ENCODE measurements at places on chromosomes 5 and 9.

GRCh38 chr5:92687821-92688722 is 892.9 kb downstream of the NR2F1-AS1 start:
- H3K4me1 ChIP-seq = no peaks in the 10 kb centered on the region
- H3K27me3 ChIP-seq = no peaks in the 10 kb centered on the region
- no peak overlapping the region for H3K4me3 ChIP-seq
- no peak overlapping the region for H3K27ac ChIP-seq

DNA sequence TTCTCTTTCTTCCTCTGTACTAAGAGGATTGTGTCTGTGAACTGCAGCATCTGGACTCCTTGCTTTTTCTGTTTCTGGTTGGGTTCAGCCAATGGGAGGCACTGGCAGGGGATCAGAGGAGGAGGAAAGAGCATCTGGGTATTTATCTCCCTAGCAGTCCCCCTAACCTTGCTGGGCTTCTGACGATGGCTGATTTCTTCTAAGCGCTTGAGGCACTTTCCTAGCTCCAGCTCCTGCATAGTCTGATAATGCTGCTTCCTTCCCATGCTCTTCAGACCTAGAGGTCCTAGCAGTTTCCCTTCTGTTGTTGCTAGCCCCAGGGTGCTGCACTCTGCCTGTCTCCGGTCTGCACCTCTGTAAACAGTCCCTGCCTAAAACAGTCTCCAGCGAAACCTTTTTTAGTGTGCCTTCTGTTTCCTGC is 225.1 kb downstream of the PDZD2 start:
- no peaks in the 10 kb centered on the region for H3K4me1 ChIP-seq
- no peaks in the 10 kb centered on the region for H3K36me3 ChIP-seq
- no peak overlapping the region for H3K4me3 ChIP-seq
- no peak for DNase-seq

DNA sequence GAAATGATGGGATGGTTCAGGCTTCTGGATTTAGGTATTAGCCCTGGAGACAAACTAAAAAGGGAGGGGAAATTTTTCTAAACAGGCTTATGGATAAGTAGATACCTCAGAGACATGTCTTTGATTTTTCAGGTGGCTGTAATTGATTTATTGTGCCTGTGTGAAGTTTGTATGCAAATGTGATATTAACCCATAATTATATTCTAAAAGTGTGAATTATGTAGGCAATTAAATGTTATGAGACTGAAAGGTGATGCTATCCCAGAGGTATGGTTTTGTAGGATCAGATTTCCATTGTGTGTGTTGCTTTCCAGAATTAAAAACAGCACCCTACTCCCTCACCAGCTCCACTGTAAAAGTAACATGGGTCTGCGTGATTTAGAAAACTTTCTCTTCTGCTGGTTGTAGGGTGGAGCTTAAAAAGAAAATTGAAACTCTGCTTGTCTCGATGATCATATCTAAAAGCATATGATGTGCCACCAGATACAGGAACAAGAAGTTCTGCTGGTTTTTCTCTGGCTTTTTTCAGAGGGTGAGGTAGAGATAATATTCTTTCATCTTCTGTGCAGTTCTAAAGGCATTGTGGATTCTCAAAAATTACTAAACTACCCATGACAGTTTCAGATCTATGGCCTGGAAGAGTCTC is 71.8 kb upstream of the TAF11L2 start:
- H3K27me3 ChIP-seq = no peaks in the 10 kb centered on the region
- H3K27ac ChIP-seq = no peak overlapping the region
- no peaks in the 10 kb centered on the region for H3K4me1 ChIP-seq
- DNase-seq = no peak

GRCh38 chr9:121577166-121577565 is 74.3 kb upstream of the DAB2IP start:
- no peak overlapping the region for H3K27ac ChIP-seq
- no peaks in the 10 kb centered on the region for H3K27me3 ChIP-seq
- H3K36me3 ChIP-seq = no peaks in the 10 kb centered on the region

GRCh38 chr5:10590226-10590999 is 26.5 kb downstream of the ANKRD33B start:
- DNase-seq = no peak
- H3K36me3 ChIP-seq = no peaks in the 10 kb centered on the region
- H3K27me3 ChIP-seq = no peaks in the 10 kb centered on the region

- no peaks in the 10 kb centered on the region for H3K36me3 ChIP-seq
- no peaks in the 10 kb centered on the region for H3K27me3 ChIP-seq
- no peak for DNase-seq
- no peaks in the 10 kb centered on the region for H3K4me1 ChIP-seq
Measured at GRCh38 chr9:93173365-93174051, 10.4 kb upstream of the WNK2 start.

DNA sequence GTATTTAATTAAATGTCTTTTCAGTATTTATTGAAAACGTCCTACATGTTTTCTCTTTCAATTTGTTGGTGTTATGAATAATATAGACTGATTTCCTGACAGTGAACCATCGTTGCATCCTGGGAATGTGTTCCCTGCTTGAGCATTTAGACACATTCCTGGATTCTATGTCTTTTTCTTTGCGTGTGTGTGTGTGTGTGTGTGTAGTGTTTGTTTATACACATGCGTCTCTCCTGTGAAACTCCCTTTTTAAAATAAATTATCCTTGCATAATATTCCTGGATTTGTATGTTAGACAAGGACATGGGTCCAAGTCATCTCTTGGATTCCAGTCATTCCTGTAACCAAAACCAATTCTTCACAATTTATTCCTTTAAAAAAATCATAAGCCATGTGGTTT is 153.4 kb downstream of the HSPA4 start:
- H3K27me3 ChIP-seq = no peaks in the 10 kb centered on the region
- no peaks in the 10 kb centered on the region for H3K36me3 ChIP-seq
- H3K4me1 ChIP-seq = no peaks in the 10 kb centered on the region
- H3K27ac ChIP-seq = no peak overlapping the region

GRCh38 chr5:151569132-151570046 is 21.7 kb downstream of the FAT2 start:
- H3K27ac ChIP-seq = no peak overlapping the region
- H3K36me3 ChIP-seq = no peaks in the 10 kb centered on the region
- H3K4me1 ChIP-seq = no peaks in the 10 kb centered on the region
- H3K4me3 ChIP-seq = no peak overlapping the region

DNA sequence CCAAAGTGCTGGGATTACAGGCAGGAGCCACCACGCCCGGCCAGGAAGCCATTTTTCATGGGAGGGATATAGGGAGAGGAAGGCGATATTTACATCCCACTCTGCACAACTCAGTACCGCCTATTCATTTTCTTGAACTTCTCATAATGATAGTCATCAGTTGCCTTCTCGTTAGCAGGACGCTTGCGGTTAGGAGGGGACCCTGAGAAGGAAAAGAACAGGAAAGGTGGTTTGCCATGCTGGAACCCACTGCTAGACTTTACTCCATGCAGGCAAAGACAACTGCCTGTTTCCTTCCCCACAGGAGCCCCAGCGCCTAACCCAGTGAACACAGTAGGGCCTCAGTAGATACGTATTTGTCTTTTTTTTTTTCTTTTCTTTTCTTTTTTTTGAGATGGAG is 4.1 kb upstream of the TOR1A start:
- no peak overlapping the region for H3K4me3 ChIP-seq
- H3K4me1 ChIP-seq = peaks cover under 1% of the 10 kb centered on the region
- H3K36me3 ChIP-seq = peaks cover 48% of the 10 kb centered on the region
- no peak overlapping the region for H3K27ac ChIP-seq

DNA sequence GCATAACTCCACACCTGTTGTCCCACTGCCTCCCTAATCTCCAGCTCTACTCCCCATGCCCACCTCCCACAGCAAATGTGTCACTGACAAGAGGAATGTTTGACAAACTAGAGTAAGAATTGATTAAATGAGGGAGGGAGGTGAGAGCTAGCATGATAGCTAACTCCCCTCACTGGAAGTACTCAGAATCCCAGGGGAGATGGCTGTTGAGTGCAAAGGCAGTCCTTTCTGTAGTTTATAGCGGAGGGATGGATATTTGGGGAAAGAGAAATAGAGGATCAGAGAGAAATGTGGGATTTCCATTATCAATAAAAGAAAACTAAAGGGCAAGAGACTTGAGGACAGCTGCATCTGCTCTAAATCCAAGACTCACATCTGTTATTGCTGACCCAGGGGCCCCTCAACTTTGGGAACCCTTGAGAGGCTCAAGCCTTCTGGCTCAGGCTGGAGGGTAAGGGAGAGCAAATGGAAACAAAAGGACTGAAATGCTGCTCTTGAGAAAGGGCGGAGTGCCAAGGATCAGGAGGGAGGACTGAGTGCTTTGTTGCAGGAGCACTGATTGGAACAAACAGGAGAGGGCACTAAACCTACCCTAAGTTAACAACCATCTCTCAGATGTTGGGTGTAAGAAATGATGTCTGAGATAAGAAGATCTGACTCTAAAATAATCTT is 372.1 kb downstream of the NTRK2 start:
- H3K27ac ChIP-seq = no peak overlapping the region
- no peak for DNase-seq
- no peaks in the 10 kb centered on the region for H3K36me3 ChIP-seq
- H3K27me3 ChIP-seq = no peaks in the 10 kb centered on the region

DNA sequence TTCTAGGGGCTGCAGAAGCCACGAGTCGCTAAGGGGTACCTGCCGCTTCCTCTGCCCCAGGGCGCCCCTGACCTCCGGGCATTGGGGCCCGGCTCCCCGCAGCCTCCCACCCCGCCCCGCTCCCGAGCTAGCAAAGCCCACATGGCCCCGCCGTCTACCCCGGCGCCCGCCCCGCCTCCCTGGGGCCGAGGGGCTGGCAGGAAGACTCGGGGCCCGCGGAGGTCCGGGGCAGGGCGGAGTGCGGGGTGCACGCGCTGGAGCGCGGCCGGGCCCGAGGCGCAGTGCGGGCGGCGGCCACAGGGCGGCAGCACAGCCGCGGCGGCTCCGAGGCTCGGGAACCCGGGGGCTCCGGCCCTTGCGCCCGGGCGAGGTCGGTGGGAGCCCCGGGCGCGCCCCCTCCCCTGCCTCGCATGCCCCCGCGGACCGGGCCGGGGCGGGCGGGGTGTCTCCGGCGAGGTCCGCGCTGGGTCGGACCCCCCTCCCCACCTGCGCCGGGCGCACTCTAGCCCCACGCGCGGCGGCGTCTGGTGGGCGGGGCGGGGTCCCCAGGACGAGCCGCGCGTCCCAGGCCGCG is 6.7 kb downstream of the NRARP start:
- H3K36me3 ChIP-seq = no peaks in the 10 kb centered on the region
- no peak overlapping the region for H3K27ac ChIP-seq
- peaks cover 6% of the 10 kb centered on the region for H3K4me1 ChIP-seq

DNA sequence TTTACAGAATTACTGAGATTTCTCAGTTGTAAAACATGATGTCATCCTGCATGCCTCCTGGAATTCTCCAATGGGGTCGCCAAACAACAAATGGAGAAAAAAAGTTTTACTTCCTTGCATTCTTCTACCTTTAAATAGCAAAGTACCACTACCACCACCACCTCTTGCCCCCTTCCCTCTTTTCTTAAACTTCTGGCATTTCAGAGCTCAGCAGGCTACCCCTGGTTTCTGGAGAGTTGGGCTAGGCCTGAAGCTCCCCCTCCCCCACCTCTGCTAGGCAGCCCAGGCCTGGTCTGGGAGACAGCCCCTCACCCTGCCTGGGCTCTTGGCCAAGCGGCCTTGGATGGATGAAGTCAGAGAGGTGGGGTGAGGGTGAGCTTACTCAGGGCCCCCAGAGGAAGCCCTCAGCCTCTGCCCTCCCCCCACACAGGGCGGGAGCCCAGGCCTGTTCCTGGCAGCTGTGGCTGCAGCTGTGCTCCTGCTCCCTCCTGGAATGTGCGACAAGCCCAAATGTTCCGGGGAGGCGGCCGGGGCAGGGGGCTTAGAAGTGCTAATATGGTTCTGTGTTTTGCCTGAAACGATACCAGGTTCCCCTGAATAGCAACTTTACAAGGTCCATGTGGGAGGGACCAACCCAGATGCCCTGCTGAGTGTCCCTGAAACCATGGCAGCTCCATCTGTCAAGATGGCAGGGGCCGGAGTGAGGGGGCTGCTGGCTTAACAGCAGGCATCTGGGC is 6.0 kb upstream of the CCIN start:
- no peak overlapping the region for H3K4me3 ChIP-seq
- H3K27ac ChIP-seq = peak overlapping the region; percentile 77
- no peaks in the 10 kb centered on the region for H3K27me3 ChIP-seq

DNA sequence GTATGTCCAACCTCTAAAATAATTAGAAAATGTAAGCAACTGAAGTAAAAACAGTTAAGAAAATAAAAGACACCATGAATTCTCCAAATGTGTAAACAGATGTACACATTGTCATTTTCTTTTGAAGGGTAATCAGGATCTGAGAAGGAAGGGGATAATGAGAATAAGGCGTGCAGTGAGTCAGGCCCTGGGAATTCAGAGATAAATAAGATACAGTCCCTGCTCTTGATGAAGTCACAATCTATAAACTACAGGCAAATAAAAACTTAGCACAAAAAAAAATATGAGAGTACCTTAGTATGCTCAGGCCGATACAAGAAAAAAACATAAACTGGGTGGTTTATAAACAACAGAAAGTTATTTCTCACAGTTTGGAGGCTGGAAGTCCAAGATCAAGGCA is 315.3 kb downstream of the DNAH5 start:
- no peak overlapping the region for H3K4me3 ChIP-seq
- DNase-seq = no peak
- no peaks in the 10 kb centered on the region for H3K36me3 ChIP-seq
- H3K27me3 ChIP-seq = no peaks in the 10 kb centered on the region
- no peaks in the 10 kb centered on the region for H3K4me1 ChIP-seq

DNA sequence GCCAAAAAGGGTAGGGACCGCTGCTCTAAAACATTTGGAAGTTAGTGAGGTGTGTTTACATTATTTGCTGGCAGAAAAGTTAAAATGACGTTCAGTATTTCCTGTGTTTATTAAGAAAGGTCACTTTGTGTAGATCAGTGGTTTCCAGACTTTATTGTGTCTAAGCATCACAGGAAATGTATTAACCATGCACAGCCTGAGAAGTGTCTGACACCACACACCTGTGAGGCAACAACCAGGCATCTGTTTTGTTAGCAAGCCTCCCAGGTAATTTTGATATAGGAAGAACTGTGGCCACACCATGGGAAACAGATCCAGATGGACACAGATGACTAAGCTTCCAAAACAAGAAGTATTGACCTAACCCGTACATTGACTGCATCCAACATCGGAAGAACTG is 12.0 kb downstream of the TTC1 start:
- no peak overlapping the region for H3K4me3 ChIP-seq
- H3K27me3 ChIP-seq = no peaks in the 10 kb centered on the region
- H3K27ac ChIP-seq = no peak overlapping the region
- peaks cover 4% of the 10 kb centered on the region for H3K4me1 ChIP-seq
- H3K36me3 ChIP-seq = peaks cover 4% of the 10 kb centered on the region

DNA sequence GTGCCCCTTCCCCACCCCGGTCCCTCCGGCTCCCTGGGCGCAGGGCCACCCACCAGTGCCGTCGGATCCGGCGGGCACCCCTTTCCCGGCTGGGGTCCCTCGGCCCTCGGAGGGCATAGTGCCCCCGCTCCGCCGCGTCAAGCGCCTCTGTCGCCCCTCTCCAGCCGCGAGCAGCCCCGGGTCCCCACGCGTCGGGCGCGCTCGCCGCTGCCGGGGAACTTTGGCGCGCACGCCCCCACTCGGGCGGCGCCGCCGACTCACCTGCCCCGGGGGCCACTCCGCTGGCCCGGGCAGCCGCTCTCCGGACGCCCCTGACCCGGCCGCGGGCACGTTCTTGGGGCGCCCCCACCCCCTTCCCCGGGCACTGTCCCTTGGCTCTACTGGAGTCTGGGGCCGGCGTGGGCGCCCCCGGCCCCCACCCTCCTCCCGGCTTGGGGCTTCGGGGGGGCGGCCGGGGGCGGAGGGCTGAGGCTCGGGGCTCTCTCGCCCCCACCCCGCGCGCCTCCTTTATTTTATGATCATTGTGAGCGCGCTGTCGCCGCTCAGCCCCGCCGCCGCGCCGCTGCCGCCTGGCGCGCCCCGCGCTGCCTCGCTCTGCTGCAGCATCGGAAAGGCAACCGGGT is 1.1 kb upstream of the FAM78A start:
- no peaks in the 10 kb centered on the region for H3K36me3 ChIP-seq
- peaks cover 3% of the 10 kb centered on the region for H3K4me1 ChIP-seq
- no peak for DNase-seq

Data from thoracic aorta (tissue), 2 donors.